Large intestine (tissue), 12 donors: ENCODE measurements at places on chromosomes 3 and 15. TPM values are rescaled to one million over a fixed set of nuclear protein-coding genes. Genes with fewer than 3 reads are reported as not detected.

TMCO5A gene
- not detected for polyA plus RNA-seq

DNA sequence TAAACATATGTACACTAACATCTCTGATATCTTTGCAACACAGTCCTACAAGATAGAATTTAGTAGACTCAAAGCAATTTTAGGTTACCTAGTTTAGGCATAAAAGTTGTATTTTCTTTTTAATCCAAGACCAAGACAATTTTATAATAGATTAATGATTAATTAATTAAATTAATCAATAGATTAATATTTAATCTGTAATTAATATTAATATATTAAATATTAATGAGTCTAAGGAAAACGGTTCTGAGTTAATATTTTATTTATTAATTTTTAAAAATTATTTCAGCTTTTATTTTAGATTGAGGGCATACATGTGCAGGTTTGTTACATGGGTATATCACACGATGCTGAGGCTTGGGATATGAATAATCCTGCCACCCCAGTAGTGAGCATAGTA is 49.0 kb downstream of the EHHADH start:
- DNase-seq, result no peak
- peaks cover 10% of the 10 kb centered on the region for H3K36me3 ChIP-seq
- H3K4me3 ChIP-seq, result no peak overlapping the region
- no peak overlapping the region for H3K27ac ChIP-seq
- no peaks in the 10 kb centered on the region for H3K27me3 ChIP-seq

DNAJA4 gene
- 27.3 TPM for polyA plus RNA-seq

DNA sequence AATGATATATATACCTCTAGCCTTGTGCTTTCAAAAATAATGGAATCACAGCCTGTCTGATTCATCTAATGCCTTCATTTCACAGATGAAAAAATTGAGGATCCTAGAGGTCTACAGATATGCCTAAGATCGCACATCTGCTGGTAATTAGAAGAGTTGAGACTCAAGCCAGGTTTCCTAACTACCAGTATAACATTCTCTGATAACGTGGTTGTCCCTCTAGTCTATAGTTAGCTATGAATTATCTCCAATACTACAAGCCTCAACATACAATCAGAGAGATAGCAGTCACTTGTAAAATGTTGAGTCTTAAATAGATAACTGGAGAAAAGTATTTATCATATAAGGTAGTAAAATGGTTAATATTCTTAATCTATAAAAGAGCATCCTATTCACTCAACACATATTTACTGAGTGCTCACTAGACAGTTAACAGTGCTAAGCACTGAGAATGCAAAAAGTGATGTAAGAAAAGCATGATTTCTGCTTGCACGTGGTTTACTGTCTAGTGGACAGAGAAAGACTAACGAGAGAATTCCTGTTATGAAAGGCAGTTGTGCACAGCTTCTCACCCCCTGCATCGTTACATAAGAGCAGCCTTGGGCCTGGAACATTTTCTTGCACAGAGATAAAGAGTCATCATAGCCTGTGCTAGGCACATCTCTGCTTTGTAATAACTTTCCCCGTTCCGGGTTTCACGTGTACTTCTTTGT is 4.9 kb upstream of the ENTPD3 start:
- H3K36me3 ChIP-seq, result no peaks in the 10 kb centered on the region
- peaks cover 10% of the 10 kb centered on the region for H3K27me3 ChIP-seq
- peaks cover 3% of the 10 kb centered on the region for H3K4me1 ChIP-seq
- no peak overlapping the region for H3K4me3 ChIP-seq
- DNase-seq, result no peak

GRCh38 chr15:96362755-96363651 is 32.5 kb downstream of the NR2F2 start:
- no peak overlapping the region for H3K4me3 ChIP-seq
- no peak overlapping the region for H3K27ac ChIP-seq
- H3K36me3 ChIP-seq, result no peaks in the 10 kb centered on the region
- H3K4me1 ChIP-seq, result peaks cover 10% of the 10 kb centered on the region
- no peak for DNase-seq
- H3K27me3 ChIP-seq, result peaks cover 99% of the 10 kb centered on the region

GRCh38 chr15:60162968-60163355 is 158.9 kb downstream of the FOXB1 start:
- DNase-seq, result no peak
- no peak overlapping the region for H3K27ac ChIP-seq
- H3K4me1 ChIP-seq, result no peaks in the 10 kb centered on the region
- H3K36me3 ChIP-seq, result no peaks in the 10 kb centered on the region

- no peaks in the 10 kb centered on the region for H3K27me3 ChIP-seq
- DNase-seq, result no peak
- H3K36me3 ChIP-seq, result peaks cover 68% of the 10 kb centered on the region
- H3K27ac ChIP-seq, result no peak overlapping the region
These were observed 108.6 kb upstream of the LRRFIP2 start for GRCh38 chr3:37283011-37283410.

- no peaks in the 10 kb centered on the region for H3K4me1 ChIP-seq
- no peaks in the 10 kb centered on the region for H3K36me3 ChIP-seq
- no peaks in the 10 kb centered on the region for H3K27me3 ChIP-seq
- no peak overlapping the region for H3K27ac ChIP-seq
- no peak overlapping the region for H3K4me3 ChIP-seq
These were observed 49.2 kb downstream of the MBNL1 start for GRCh38 chr3:152317956-152318355.

GRCh38 chr3:161035711-161036110 is 69.4 kb downstream of the B3GALNT1 start:
- H3K27me3 ChIP-seq, result no peaks in the 10 kb centered on the region
- no peaks in the 10 kb centered on the region for H3K4me1 ChIP-seq
- no peak overlapping the region for H3K27ac ChIP-seq
- no peak for DNase-seq

DNA sequence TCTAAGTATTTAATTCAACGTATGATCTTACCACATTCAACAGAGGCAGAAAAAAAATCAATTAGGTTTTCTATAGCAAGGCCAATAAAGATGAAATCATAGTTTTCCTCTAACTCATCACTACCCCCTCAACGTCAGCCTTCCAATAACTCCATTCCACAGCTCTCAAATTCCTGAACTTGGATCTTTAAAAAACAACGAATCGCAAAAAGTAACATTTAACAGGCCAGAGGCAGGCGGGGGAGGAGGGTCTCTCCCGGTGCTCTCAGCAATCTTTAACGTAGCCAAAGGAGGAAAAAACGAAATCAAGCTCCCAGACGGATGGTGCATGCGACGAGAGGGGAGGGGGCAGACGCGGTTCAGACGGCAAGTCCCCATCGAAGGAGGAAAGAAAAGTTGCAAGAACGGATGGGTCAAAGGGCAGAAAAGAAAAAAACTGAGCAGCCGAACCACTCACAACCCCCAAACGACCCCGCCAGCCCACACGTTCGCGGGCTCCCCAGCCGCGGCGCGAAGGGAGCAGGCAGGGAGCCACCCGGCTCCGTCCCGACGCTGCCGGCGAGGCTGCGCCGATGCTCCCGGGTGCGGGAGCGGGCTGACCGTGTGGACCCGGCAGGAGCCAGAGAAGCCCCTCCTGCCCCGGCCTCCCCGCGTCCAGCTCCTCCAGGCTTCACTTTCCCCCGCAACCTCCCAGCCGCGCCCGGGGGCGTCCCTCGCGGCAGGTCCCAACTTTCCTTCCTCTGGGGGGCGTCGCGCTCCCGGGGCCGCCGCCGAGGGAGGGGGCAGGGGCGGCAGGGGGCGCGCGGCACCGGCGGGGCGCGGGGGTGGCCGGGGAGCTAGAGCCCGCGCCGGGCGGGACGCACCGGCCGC is 703 bp downstream of the PEAK1 start:
- H3K4me1 ChIP-seq, result peaks cover 3% of the 10 kb centered on the region
- H3K27me3 ChIP-seq, result no peaks in the 10 kb centered on the region
- peak overlapping the region; percentile 77 for H3K4me3 ChIP-seq
- DNase-seq, result peak; percentile 68
- H3K36me3 ChIP-seq, result no peaks in the 10 kb centered on the region

- DNase-seq, result no peak
- H3K36me3 ChIP-seq, result no peaks in the 10 kb centered on the region
- H3K4me3 ChIP-seq, result no peak overlapping the region
- H3K27me3 ChIP-seq, result no peaks in the 10 kb centered on the region
- H3K4me1 ChIP-seq, result peaks cover 25% of the 10 kb centered on the region
These were observed 73.5 kb upstream of the PPIB start for GRCh38 chr15:64236156-64236894.

DNA sequence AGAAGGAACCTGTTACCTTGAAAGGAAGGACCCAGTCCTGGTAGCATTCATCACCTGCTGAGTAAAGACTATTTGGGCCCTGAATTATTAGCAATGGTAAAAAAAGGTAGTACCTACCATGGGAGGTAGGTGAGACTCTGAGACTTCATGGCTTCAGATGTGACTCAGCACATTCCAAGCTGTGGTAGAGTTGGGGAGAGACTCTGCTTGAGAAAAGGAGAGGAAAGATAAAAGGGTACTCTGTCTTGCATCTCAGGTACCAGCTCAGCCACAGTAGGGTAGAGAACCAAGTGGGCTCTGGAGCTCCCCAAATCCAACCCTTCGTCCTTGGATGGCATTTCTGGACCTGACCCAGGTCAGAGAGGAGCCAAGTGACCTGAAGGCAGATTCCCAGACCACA is 430.4 kb downstream of the TBL1XR1 start:
- no peaks in the 10 kb centered on the region for H3K36me3 ChIP-seq
- no peak overlapping the region for H3K4me3 ChIP-seq
- H3K4me1 ChIP-seq, result no peaks in the 10 kb centered on the region
- no peak for DNase-seq
- no peaks in the 10 kb centered on the region for H3K27me3 ChIP-seq

HGD gene
- 28.7 TPM for polyA plus RNA-seq

GRCh38 chr3:170802164-170803151 is 67.5 kb downstream of the RPL22L1 start:
- no peaks in the 10 kb centered on the region for H3K36me3 ChIP-seq

DNA sequence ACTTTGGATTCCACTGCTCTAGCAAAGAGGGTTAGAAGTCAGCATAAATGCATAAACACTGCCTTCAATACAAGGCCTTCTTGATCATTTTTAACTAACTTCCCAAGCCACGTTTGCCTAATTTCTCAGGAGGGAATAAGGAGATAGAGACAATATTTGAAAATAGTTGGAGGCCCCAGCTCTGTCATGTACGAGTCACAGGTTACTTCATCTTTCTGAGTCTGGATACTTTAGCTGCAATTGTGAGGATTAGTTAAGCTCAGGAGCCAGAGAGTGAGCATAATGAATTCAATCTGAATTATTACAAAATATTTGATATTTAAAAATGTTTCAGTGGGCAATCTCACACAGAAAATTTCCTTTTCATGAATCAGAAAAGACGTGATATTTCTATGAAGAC is 298.9 kb downstream of the SHOX2 start:
- H3K27me3 ChIP-seq, result no peaks in the 10 kb centered on the region
- H3K4me3 ChIP-seq, result no peak overlapping the region
- no peak overlapping the region for H3K27ac ChIP-seq
- no peak for DNase-seq
- H3K36me3 ChIP-seq, result no peaks in the 10 kb centered on the region
- H3K4me1 ChIP-seq, result peaks cover 10% of the 10 kb centered on the region

COL6A5 gene
- 2.2 TPM for polyA plus RNA-seq

GRCh38 chr15:64911311-64912186 is at the start of gene ANKDD1A:
ANKDD1A (plus strand) TSS chr15:64911902; CDS start chr15:64911931, 29 bp downstream.
- H3K4me1 ChIP-seq, result peaks cover 4% of the 10 kb centered on the region
- no peak within 1 kb of the TSS for H3K27ac ChIP-seq
- peaks cover 18% of the 10 kb centered on the region for H3K27me3 ChIP-seq
- H3K36me3 ChIP-seq, result no peaks in the 10 kb centered on the region
- peak; percentile 74 for DNase-seq

DNA sequence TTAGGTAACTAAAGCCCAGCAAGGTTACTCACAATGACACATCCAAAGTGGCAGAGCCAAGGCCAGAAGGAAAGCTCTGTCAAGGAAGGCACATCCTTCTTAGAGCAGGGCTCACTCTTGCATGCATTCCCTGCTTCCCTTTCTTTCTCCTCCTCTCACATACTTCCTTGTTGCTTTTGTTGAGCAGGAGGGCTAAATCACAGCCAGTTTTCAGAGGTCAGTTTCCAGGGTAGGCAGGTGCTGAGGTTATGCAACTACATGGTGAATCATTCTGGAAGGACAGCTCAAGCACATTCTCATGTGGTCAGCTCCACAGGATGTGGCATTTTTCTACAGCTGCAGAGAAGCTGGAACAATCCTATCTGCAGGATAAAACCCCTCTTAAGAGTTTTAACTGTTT is 275.6 kb downstream of the ZNF621 start:
- no peaks in the 10 kb centered on the region for H3K36me3 ChIP-seq
- H3K4me1 ChIP-seq, result peaks cover 8% of the 10 kb centered on the region
- no peak overlapping the region for H3K4me3 ChIP-seq
- peak; percentile 74 for DNase-seq

DNA sequence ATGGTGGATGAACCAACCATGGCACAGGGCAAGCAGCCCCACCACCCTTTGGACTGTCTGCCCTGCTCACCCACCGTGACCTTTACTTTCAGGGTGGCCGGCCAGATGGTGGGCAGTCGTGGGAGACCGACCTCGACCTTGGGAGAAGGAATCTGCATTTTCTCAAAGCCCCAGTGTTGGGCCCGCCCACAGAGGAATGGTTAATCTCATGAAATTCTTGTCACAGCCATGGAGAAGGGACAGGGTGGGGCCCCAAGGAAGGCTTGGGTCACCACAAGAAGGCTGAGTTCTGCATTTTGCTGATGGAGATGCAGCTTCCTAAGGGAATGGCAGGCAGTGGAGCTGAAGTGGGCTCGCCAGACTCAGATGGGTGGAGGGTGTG is 2.9 kb downstream of the PLXND1 start:
- H3K27ac ChIP-seq, result no peak overlapping the region
- H3K27me3 ChIP-seq, result peaks cover 39% of the 10 kb centered on the region
- H3K4me3 ChIP-seq, result peak overlapping the region; percentile 21
- DNase-seq, result no peak
- H3K36me3 ChIP-seq, result no peaks in the 10 kb centered on the region
- peaks cover 10% of the 10 kb centered on the region for H3K4me1 ChIP-seq

DNA sequence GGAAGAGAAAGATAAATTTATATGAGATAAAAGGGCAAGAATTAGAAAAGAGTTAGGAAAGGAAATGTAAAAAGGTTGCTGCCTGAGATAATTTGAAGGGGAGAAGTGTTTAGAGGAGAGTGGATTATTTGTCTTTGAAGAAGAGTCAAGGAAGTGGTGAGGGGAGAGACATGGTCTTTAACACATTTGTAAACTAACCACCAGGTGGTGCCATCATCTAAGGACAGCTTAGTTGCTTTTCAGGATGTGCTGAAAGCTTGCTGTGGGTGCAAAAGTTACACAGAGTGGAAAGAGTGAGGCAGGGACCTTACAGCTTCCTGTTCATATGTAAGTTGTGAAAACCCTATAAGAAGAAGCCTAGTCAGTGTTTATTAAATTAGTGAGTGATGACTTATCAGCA is 114.1 kb upstream of the DNAJC19 start:
- H3K27ac ChIP-seq, result no peak overlapping the region
- no peak for DNase-seq
- no peak overlapping the region for H3K4me3 ChIP-seq
- no peaks in the 10 kb centered on the region for H3K4me1 ChIP-seq

- no peak for DNase-seq
- H3K27ac ChIP-seq, result no peak overlapping the region
- H3K4me3 ChIP-seq, result no peak overlapping the region
- H3K36me3 ChIP-seq, result no peaks in the 10 kb centered on the region
These were observed 276.6 kb upstream of the GADL1 start for GRCh38 chr3:31170932-31171670.

CLDN1 gene
- polyA plus RNA-seq, result 17.4 TPM
